AG08396 (cell line): ENCODE measurements at places on chromosomes 5 and 9.

GRCh38 chr9:32969270-32969669, 32.2 kb downstream of the APTX start:
- DNase-seq = peak; percentile 36

GRCh38 chr5:112742424-112742823, 4.7 kb downstream of the APC start:
- no peak for DNase-seq

GRCh38 chr5:7261049-7261448, 134.9 kb upstream of the ADCY2 start:
- DNase-seq = peak; percentile 53

DNA sequence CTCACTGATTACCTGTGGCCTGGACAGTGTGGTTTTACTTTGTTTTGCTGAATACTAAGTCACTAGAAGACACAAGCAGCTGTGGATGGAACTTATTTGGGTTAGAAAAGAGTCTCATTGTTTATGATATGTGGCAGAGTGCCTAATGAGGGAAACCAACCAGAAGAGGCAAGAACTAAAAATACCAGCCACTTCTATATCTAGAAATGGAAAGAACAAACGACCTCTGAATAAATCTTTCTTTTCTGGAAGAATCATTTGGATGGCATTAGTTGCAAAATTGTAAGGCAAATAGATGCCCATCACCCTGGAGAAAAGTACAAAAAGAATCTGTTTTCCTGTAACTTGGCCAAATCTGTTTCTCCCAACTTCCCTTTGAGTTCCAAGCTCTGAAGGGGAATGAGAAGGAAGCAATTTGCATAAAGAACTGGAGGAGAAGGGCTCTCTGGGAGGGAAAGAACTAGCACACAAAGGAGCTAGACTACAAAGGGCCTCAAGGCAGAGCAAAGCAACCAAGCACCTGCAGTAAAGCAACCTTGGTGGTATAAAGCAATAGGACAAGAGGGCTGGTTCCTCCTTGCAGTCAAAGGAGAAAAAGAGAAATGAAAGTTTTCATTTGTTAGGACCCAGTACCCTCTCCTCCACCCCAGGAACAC, 455.4 kb downstream of the CAAP1 start:
- DNase-seq = no peak

DNA sequence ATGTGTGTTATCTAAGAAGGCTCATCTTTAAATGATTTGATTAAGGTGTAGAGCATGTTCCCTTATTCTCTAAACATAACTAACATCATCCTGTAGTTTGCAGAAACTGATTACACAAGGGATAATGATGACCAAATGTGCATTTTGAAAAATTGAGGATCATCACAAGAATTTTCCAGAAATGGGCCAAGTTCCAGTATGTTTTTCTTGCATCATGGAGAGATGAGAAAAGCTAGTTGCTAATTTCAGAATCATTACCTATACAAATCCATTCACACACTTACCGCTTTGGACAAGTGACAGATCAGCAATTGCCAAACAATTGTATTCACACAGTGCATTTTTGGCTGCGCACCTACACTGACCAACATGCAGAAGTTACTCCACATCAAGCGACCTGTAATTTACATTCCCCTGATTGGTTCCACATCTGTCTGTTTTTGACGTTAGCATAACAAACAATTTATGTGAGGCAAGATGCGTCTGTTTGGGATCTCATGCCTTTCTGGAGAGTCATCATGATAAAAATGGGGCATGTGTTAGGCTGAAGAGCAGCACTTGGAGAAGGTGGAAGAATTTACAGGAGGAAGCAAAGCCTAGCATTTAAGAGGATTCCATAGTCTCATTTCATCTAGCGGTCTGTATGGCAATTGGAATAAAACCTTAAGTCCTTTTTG, 2.8 kb upstream of the BNC2 start:
- peak; percentile 29 for DNase-seq
